H7 (cell line): ENCODE measurements at places on chromosomes 6 and 20.
A peak's percentile ranks its signal among the peaks of the same experiment; 100 is the strongest.

DNA sequence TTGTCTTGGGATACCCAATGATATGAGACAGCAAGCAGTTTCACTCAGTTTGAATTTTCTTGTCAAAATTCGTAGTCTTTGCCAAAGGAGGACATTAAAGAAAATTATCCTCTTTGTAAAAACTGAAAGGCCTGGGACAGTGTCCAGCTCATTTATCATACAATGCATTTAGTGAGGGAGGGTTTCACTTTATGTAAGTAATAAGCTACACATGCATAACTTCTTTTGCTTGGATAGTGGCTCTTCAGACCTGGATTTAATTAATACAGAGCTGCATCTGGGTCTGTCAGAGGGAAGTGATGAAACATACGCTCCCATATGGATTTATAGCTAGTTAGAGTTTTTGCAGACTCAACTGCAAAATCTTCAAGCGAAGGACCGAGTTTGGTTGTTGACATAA, 175.6 kb downstream of the PHACTR1 start:
- no peak for DNase-seq

DNA sequence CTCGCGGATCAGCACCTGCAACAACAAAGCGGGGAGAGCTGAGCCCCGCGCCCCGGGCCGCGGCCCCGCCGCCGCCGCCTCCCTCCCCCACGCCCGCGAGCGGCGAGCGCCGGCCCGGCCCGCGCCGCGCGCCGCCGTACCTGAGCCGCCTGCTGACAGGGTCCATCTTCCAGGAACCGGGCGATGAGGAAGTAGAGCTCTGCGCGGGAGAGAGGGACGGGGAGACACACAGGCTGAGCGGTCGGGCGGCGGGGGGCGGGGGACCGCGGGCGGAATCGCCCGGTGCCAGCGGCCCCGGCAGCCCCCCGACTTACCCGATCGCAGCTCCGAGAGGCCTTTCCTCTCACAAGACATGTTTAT, 359 bp downstream of the PHIP start:
- peak; percentile 66 for DNase-seq

DNA sequence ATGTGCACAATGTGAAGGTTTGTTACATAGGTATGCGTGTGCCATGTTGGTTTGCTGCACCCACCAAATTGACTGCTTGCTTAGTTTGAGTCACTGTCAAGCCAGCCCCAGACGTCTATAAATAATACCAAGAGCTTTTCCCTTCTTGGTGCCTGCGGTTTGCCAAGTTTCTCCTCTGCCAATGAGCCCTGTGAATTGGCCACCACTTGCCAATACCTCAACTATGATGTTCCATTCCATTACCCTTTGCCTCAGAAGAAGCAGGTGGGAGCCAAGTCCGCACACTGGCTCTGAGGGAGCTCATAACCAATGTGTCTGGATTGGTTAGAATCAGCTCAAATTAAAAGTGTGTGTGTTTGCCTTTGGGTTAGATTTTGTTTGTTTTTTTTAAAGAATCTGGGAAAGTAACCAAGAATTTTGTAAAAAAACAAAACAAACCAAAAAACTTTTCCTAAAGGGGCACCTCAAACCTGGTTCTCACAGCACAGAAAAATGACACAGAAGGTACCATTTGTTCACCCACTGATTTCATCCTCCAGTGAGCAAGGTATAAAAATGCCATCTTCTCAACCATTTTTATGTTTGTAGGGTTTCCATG, 244.7 kb upstream of the PRND start:
- no peak for DNase-seq

DNA sequence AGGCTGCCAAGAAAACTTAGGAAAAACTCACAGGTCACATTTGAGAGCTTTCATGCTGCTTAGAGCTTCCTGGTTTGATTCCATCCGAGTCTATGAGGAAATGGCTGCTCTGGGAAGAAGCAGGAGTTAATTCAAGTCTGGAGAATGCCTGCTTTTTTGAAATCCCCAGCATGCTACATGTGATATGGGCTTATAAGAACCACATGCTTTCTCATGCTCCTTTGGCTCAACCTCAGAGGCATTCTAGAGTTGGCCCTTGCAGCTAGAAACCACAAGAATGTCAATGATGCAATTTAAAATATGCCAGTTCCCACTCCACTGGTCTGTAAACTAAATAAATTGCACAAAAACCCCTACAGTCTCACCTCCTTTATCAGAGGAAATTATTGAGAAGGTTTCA, 142.9 kb upstream of the OLIG3 start:
- DNase-seq: no peak

GRCh38 chr6:184161-184700, 108.1 kb upstream of the DUSP22 start:
- DNase-seq: no peak

- DNase-seq: no peak
These were observed 392.9 kb downstream of the GJA1 start for GRCh38 chr6:121828146-121828886.

DNA sequence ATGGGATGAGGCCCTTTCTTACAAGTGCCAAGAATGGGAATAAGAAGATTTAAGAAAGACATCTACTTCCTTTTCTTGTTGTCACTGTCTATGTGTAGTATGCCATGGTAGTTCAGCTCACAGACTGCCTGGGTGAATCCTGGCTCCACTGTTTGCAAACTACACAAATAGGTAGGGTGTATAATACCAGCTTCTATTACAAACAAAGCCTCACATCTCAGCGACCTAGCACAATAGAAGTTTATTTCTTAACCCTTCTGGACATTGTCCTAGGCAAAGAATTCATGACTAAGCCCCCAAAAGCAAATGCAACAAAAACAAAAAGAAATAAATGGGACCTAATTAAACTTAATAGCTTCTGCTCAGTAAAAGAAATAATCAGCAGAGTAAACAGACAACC, 74.5 kb downstream of the LINC00237 start:
- DNase-seq: no peak

GRCh38 chr20:48661575-48662455, 166.0 kb downstream of the PREX1 start:
- no peak for DNase-seq

GRCh38 chr6:22194188-22194921, 102.5 kb downstream of the PRL start:
- DNase-seq: no peak

GRCh38 chr20:14997791-14998190, 660.4 kb upstream of the FLRT3 start:
- DNase-seq: no peak

- no peak for DNase-seq
These were observed 2.6 kb downstream of the SLCO4A1 start for GRCh38 chr20:62644802-62645496.

DNA sequence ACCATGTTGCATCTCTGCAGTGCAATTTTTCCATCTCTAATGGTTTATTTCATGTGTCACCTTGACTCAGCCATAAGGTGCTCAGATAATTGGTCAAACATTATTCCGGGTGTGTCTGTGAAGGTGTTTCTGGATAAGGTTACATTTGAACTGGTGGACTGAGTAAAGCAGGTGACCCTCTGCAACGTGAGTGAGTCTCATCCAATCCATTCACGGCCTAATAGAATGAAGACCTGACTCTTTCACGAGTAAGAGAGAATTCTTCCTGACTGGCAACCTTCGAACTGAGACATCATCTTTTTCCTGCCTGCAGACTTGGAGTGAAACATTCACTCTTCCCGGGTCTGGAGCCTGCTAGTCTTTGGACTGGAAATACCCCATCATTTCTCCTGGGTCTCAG, 77.1 kb upstream of the SLC22A23 start:
- no peak for DNase-seq

GRCh38 chr20:63830841-63831588, at the start of gene ZBTB46:
ZBTB46 (minus strand) TSS chr20:63831264; CDS start chr20:63790757, 40,507 bp downstream.
- DNase-seq: peak; percentile 100

- DNase-seq: no peak
These were observed 181.4 kb downstream of the TBX18 start for GRCh38 chr6:84582997-84583396.

DNA sequence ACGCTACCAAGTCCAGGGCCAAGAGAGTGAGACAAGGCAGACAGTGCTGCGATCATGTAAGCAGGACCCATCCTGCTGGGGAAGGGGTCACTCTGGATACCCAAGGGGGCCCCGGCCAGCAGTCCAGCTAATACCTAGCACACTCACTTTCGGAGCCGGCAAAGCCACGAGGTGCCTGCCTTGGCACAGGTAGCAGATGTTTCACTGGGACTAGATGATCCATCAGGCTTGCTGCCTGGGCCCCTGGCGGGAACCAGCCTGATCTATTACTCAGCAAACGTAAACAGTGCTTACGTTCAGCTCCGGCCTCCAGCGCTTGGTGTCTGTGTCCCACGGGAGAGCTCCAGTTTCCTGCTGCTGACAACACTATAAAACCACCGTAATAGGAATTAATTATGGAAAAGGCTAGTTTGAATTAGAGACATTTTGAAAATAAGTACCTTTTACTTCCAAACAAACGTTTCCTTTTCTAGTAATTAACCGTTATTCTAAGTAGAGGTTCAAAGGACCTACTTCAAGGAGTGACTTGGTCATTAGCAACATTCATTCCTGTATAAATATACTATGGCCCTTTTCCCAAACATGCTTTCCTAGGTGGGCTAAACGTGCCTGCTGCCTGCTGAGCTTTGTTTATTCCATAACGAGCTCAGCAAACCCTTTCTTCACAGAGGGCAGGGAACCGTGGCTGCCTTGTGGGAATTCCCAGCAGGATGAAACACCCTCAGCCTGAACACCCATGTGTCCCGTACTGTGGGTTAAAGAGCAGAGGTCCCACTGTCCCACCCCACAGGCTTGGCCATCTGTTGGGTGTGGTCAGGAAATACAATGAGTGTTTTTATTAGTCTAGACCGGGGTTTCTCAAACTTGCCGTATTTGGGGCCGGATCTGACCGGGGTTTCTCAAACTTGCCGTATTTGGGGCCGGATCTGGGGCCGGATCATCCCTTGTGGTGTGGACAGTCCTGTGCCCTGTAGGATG, 18.4 kb downstream of the SLC22A23 start:
- DNase-seq: no peak
